ENCODE measurements at places on chromosomes 4 and X.

GRCh38 chr4:48780865-48781214 lies 761 bp upstream of the FRYL start:
- no peak for DNase-seq

- no peak for DNase-seq
These were observed 177.3 kb upstream of the FAT1 start for GRCh38 chr4:186900984-186901383.

GRCh38 chr4:154018659-154019058 lies 229.8 kb upstream of the SFRP2 start:
- no peak for DNase-seq

GRCh38 chr4:74535512-74535911 lies 90.6 kb downstream of the AREG start:
- no peak for DNase-seq

DNA sequence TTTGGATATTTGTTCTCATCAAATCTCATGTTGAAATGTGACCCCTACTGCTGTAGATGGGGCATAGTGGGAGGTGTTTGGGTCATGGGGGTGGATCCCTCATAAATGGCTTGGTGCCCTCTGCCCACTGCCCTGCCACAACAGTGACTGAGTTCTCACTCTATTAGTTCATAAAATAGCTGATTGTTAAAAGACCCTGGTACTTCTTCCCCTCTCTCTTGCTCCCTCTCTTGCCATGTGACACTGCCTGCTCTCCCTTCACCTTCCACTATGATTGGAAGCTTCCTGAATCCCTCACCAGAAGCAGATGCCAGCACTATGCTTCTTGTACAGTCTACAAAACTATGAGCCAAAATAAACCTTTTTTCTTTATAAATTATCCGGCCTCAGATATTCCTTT lies 182.2 kb downstream of the CAMK2D start:
- no peak for DNase-seq

DNA sequence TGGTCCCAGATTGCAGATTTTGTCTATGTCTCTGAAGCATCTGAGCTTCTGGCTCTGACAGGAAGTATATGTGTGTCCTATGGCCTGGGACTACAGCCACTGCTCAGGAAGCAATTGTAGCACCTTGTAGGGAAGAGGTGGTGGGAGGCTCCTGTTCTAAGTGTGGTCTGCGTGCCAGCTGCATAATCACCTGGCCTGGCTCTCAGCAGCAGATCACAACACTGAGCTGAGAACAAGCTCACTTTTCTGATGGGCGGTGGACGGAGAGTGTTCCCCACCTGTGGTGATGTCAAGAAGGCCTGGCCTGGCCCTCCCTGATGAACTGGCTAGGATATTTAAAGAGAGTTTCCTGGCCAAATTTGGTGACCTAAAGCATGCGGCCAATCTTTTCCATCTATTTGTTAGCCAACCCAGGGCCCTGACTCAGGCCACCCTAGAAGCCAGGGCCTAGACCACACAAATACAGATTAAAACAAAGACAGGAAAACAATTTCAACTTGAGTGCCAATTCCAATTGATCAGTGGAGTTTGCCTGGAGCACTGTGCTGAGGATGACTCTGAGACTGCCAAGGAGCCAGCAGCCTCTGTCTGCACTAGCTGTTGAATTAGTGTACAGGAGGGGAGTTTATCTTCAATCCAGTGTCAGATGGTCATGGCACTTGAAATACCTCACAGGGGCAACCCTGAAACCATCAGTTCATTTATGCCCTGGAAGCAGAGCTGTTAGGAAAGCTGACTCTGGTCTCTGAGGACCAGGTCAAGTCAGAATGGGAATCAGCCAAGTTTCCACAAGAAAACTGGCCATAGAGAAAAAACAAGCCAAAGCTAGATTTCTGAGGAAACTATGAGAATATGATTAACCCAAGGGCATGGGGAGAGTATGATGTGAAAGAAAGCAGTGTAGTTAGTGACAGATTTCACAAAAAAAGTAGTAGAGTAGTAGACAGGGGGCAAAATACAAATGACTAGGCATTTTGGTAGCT lies 47.4 kb downstream of the PRDM5 start:
- DNase-seq: no peak

GRCh38 chrX:114065577-114066223 lies 518.2 kb upstream of the HTR2C start:
- DNase-seq: no peak

DNA sequence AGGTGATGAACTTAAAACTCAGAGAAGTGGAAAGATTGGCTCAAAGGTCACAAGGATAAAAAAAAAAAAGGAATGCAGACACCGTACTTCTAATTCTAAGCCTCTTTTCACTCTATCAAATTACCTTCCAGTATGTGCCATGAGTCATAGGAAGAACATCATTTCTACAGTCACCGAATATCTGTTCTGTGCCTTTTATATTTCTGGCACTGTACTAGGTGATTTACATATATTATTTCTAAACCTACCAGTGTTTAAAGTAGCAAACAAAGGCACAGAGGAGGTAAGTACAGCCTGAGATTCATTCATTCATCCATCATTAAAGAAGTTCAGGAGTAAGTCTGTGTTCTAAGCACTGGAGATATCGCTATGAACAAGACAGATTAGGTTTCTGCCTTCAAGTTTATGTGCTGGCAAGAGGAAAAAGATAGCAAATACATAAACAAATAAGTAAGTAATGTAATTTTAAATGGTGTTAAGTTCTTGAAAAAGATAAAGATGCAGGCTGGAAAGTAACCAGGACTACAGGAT lies 65.3 kb downstream of the PALLD start:
- no peak for DNase-seq

GRCh38 chr4:171478181-171478580 lies 335.0 kb upstream of the GALNTL6 start:
- DNase-seq: no peak

DNA sequence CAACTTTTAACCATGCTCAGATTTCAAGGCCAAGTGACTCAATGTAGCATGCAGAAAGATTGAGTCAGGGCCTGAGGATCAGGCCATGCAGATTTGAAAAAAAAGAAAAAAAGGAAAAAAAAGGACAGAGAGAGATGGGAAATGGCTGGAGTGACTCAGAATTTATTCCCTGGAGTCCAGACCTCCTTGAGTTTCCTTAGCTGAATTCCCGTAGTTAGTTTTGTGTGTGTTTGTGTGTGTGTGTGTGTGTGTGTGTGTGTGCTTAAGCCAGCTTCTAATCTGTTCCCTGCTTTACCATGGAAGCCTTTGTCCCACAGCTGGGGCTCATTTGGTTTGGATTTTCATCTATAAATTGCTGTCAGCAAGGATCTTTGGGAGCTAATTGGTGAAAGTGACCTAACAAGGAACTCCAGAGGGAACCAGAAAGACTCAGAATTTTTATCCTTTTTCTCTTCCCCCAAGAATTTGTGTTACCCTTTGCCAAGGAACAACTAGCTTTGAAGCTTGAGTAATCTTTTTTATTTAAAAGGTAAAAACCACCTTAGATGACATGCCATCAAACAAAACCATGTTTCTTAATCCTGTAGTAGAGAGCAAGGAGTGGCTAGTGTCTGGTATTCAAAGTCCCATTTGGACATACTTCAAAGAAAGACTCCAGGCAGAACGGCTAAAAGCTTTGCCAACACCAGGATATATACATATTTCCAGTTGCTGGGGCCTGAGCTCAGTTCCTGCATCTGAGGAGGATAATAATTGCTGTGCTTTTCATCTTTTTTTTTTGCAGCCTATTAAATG lies 109.0 kb upstream of the DDIT4L start:
- no peak for DNase-seq

GRCh38 chr4:152981278-152981677 lies 45.2 kb downstream of the FHDC1 start:
- DNase-seq: no peak

DNA sequence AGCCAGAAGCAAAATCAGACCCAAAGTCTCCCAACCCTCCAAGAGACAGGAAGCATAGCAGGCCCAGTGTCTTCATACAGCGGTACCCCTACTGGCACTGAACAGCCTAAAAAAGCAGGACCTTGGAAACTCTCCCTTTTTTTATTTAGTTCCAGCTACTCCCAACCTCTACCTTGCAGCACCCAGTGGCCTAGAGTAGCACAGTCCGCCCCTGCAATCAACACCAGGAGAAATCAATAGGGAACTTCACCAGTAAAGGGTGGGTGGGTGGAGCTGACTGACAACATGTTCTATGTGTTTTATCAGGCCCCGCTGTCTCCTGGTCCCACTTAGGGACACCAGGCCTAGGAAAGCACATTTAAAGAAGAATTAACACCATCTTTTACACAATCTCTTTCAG lies 378.5 kb upstream of the CT83 start:
- DNase-seq: no peak

Measured in GM12878 (cell line).